CD4-positive, alpha-beta memory T cell (primary cell): ENCODE measurements at places on chromosomes 2 and 18. TPM values are rescaled to one million over a fixed set of nuclear protein-coding genes. Genes with fewer than 3 reads are reported as not detected.

DNA sequence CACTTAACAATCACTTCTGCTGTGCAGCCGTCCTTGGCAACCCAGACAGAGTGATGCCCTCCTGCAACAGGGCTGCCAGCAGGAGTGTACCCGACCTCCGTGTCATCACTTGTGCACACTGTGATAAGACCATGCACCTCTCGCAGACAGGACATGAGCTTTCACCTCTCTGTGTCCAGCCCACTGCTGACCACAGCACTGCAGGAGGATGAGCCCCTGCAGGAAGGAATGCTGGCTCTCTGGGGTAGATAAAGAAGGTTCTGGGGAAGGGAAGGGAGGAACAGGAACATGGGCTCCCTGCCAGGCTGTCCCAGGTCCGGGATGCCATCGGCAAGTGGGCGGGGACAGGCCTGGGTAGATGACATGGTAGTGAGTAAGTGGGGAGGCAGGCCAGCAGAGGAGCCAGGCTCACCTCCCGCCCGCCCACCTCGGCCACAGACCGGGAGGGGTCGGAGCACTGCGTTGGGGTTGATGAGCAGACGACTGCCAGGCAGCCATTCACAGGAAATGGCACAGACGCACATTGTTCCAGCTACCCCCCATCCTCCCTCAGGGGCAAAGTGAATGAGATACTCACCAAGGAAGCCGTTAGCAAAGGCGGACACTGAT is 18.6 kb upstream of the COL6A3 start:
- peak overlapping the region; percentile 52 for H3K27ac ChIP-seq
- no peaks in the 10 kb centered on the region for H3K27me3 ChIP-seq
- peaks cover 94% of the 10 kb centered on the region for H3K4me1 ChIP-seq

The PJVK gene
- 4.1 TPM for total RNA-seq

The C2orf15 gene
- 3.2 TPM for total RNA-seq

DNA sequence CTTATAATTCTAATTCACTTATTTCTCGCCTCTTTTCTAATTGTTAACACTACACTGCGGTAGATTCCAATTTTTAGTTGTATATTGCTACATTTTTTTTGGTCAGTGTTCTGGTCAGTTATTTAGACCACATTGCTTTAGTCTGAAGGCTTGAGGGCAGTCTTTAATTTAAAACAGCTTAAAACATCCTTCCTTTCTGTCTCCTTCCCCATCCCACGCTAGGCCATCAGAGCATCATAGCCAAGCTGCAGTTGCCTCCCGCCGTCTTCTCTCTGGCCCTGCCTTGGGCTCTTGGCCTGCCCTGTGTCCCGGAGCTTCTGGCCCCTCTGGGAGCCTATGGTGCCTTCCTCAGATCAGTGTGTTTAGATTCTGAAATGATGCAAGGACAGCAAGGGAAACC is 52.6 kb upstream of the GLI2 start:
- no peak overlapping the region for H3K27ac ChIP-seq
- H3K4me1 ChIP-seq: no peaks in the 10 kb centered on the region
- DNase-seq: no peak

- H3K4me3 ChIP-seq: no peak overlapping the region
- no peaks in the 10 kb centered on the region for H3K36me3 ChIP-seq
- no peak overlapping the region for H3K27ac ChIP-seq
- peaks cover 8% of the 10 kb centered on the region for H3K4me1 ChIP-seq
- no peaks in the 10 kb centered on the region for H3K27me3 ChIP-seq
Measured at GRCh38 chr2:230829959-230830358, 34.8 kb upstream of the ITM2C start.

The RGPD4 gene
- not detected for total RNA-seq

DNA sequence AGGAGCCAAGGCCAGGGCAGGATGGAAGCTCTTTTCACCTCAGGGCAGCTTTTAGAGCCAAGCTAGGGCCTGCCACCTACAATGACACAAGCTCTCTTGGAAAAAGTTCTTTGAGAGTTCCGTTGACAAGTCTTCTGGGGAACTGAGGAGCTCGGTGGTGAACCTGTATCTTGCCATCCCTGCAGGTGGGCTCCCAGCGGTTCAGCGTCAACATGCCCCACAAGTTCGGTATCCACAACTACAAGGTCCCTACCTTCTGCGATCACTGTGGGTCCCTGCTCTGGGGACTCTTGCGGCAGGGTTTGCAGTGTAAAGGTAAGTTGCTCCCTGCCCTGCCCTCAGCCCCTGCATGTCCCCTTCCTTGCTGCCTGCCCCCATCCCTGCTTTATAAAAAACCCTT is 312.8 kb upstream of the EPAS1 start:
- no peak overlapping the region for H3K27ac ChIP-seq
- H3K4me3 ChIP-seq: no peak overlapping the region
- H3K36me3 ChIP-seq: no peaks in the 10 kb centered on the region
- no peak for DNase-seq
- H3K27me3 ChIP-seq: no peaks in the 10 kb centered on the region

GRCh38 chr2:223027442-223027841 is 24.5 kb upstream of the KCNE4 start:
- no peak overlapping the region for H3K27ac ChIP-seq
- no peak overlapping the region for H3K4me3 ChIP-seq
- DNase-seq: no peak
- no peaks in the 10 kb centered on the region for H3K36me3 ChIP-seq
- no peaks in the 10 kb centered on the region for H3K4me1 ChIP-seq

The KCNF1 gene
- total RNA-seq: not detected

The CCDC74A gene
- not detected for total RNA-seq

DNA sequence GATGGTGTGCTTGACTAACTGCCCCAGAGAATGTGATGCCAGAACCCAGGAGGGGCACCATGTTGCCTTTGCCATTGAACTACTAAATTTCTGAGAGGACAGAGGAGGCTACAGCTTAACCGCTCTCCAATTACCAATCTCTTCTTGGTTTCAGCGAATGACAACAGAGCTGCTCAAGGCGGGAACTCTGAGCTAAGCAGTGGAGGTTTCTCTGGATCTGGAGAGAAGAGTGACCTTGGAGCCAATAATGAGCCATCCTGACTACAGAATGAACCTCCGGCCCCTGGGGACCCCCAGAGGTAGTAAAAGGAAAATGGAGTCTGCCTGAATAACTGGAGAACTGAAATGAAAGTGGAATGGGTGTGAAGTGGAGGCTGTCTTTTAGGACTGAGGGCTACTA is 53.2 kb downstream of the DIS3L2 start:
- no peaks in the 10 kb centered on the region for H3K27me3 ChIP-seq
- H3K36me3 ChIP-seq: peaks cover 4% of the 10 kb centered on the region
- H3K4me1 ChIP-seq: no peaks in the 10 kb centered on the region
- H3K4me3 ChIP-seq: no peak overlapping the region
- H3K27ac ChIP-seq: no peak overlapping the region

The SLC4A5 gene
- total RNA-seq: 10.9 TPM

The CD8B gene
- total RNA-seq: 0.73 TPM

DNA sequence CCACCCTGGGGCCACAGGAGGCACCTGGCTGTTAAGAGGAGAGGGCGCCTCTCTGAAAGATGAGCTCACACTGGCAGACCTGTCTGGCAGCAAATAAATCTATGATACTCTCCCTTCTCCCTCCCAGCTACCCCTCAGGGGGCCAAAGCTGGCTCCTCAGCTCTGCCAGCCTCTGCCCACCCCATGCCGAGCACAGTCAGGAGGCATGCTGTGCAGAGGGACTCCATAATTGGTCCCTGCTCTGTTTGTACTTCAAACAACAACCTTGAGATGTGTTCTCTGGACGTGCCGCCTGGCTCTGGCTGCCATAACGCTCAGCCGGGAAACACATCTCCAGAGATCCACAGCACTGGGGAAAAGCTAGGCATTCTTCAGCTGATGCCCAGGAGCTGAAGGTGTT is 126.7 kb downstream of the GALNT14 start:
- DNase-seq: no peak
- H3K27me3 ChIP-seq: no peaks in the 10 kb centered on the region
- H3K36me3 ChIP-seq: no peaks in the 10 kb centered on the region
- no peak overlapping the region for H3K4me3 ChIP-seq
- H3K27ac ChIP-seq: no peak overlapping the region

DNA sequence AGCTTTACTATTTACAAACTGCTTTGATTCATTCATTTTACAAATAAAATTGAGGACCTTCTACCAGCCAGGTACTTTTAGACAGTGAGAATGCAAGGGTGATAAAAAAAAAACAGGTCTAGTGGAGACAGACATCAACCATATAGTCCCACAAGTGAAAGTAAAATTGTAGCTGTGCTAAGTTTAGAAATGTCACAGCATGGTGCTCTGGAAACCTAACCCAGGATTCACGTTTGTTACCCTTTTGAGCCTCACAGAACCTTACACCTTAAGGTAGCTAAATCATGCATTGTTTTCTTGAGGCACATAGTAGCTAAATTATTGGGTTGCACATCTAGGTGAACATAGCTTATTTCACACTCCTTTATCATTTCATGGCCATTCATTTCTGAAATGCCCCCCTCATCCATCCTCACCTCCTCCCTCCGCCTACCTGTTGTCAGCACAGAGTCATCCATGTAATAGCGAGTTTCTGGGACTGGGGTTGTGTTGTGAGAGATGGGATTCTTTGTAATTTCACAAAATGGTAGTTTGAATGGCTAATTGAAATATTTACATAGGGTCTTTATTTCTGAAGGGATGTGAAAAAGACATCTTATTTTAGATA is 7.1 kb downstream of the MTA3 start:
- no peak overlapping the region for H3K4me3 ChIP-seq
- DNase-seq: no peak
- H3K27ac ChIP-seq: no peak overlapping the region
- no peaks in the 10 kb centered on the region for H3K36me3 ChIP-seq

GRCh38 chr2:12321886-12322285 is 394.9 kb upstream of the TRIB2 start:
- no peak overlapping the region for H3K4me3 ChIP-seq
- no peaks in the 10 kb centered on the region for H3K4me1 ChIP-seq
- no peak overlapping the region for H3K27ac ChIP-seq
- DNase-seq: no peak

GRCh38 chr2:65049010-65049639 is 7.1 kb upstream of the CEP68 start:
- H3K36me3 ChIP-seq: no peaks in the 10 kb centered on the region
- no peak overlapping the region for H3K27ac ChIP-seq
- H3K4me3 ChIP-seq: no peak overlapping the region

GRCh38 chr2:30414961-30415360 is 32.1 kb upstream of the LCLAT1 start:
- DNase-seq: no peak
- H3K27me3 ChIP-seq: no peaks in the 10 kb centered on the region
- H3K36me3 ChIP-seq: no peaks in the 10 kb centered on the region
- no peak overlapping the region for H3K4me3 ChIP-seq
- no peak overlapping the region for H3K27ac ChIP-seq
- H3K4me1 ChIP-seq: no peaks in the 10 kb centered on the region

The SPDYA gene
- 4.9 TPM for total RNA-seq

- no peaks in the 10 kb centered on the region for H3K4me1 ChIP-seq
- no peaks in the 10 kb centered on the region for H3K36me3 ChIP-seq
- no peak overlapping the region for H3K27ac ChIP-seq
- no peak overlapping the region for H3K4me3 ChIP-seq
- no peak for DNase-seq
Measured at GRCh38 chr18:41887100-41887499, 67.9 kb upstream of the PIK3C3 start.

The LOXL3 gene
- 0.25 TPM for total RNA-seq

GRCh38 chr2:128284037-128284441 is 34.6 kb downstream of the HS6ST1 start:
- H3K27ac ChIP-seq: no peak overlapping the region
- no peak overlapping the region for H3K4me3 ChIP-seq
- no peak for DNase-seq
- no peaks in the 10 kb centered on the region for H3K27me3 ChIP-seq

DNA sequence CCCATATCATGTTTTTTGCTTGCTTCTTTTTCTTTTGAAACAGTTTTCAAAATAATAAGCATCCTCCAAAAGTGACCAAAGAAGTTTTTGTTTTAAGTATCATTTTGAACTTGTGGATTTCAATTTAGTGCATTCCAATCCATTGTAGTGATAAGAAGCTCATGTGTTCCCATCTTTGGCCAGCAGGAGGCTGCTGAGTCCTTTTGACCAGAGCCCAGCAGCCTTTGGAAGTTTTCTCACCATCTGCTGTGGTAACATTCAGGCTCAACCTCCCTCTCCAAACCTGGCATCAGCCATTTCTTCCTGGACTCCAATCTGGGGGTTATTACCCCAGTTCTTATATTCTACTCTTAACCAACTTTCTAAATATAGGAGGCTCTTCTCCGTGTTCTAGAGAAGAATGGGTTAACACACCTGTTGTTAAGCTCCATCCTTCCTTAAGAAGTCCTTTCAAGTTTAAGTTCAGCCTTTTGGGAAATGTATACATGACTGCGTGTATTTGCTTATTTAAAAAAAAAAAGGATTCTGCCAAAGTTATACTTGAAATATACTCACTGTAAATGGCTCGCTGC is 39.0 kb upstream of the MAL start:
- no peaks in the 10 kb centered on the region for H3K4me1 ChIP-seq
- no peak overlapping the region for H3K4me3 ChIP-seq
- H3K27ac ChIP-seq: no peak overlapping the region
- DNase-seq: peak; percentile 16

The PRKAG3 gene
- total RNA-seq: not detected

DNA sequence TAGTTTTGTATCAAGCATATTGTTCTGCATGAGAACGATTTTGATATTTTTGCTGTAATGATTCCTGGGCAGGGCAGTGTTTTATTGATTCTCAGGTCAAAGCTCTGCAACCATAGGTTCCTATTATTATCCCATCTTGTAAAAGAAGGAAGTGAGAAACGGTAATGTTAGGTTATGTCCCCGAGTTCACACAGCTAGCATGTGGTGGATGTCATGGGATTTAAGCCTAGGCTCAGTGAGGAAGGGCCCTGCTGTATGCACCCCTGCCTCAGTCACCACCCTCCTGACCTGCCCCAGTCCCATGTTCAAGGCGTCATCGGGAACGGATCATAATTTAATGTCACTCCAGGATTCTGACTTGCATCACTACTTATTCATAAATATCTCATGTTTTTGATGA is 10.7 kb downstream of the ACP1 start:
- DNase-seq: no peak
- no peak overlapping the region for H3K27ac ChIP-seq
- H3K4me1 ChIP-seq: no peaks in the 10 kb centered on the region

DNA sequence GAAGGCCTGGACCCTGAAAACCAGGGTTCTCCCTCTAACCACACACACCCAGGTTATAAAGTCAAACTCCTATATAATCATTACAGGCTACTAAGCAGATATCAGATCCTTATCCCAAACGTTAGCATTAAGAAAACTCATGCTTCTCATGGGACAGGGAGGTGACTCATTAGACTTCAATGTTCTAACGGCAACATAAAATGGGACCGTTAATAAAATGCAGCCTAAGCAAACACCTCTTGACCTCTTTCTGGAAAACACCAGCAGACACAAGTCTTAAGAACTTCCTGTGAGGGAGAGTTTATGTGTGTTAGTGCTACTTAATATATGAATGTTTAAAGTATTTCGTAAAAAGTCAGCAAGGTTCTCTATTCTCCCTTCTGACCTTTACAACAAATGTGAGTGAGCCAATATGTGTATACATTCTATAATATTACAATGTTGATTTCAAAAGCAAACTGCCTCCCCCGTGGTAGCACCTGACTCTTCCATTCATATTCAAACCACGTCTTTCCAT is 31.7 kb downstream of the LPIN2 start:
- peak overlapping the region; percentile 78 for H3K27ac ChIP-seq
- H3K27me3 ChIP-seq: no peaks in the 10 kb centered on the region
- no peak for DNase-seq
- H3K4me3 ChIP-seq: peak overlapping the region; percentile 66
- H3K4me1 ChIP-seq: peaks cover 88% of the 10 kb centered on the region
- H3K36me3 ChIP-seq: no peaks in the 10 kb centered on the region

The SLC19A3 gene
- total RNA-seq: not detected
